ENCODE measurements at places on chromosomes 6 and 20.

DNA sequence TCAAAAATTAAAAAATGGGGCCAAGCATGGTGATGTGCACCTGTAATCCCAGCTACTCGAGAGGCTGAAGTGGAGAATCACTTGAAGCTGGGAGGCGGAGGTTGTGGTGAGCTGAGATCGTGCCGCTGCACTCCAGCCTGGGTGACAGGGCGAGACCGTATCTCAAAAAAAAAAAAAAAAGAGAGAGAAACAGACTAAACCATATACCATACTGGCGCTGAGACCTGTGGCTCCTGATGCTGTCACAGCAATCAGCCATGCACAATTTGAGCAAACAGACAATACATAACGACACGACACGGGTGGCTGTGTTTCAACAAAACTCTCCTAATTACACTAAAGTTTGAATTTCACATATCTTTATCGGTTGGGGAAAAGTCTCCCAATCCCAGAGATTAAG, 14.9 kb upstream of the CBFA2T2 start:
- no peak for DNase-seq

DNA sequence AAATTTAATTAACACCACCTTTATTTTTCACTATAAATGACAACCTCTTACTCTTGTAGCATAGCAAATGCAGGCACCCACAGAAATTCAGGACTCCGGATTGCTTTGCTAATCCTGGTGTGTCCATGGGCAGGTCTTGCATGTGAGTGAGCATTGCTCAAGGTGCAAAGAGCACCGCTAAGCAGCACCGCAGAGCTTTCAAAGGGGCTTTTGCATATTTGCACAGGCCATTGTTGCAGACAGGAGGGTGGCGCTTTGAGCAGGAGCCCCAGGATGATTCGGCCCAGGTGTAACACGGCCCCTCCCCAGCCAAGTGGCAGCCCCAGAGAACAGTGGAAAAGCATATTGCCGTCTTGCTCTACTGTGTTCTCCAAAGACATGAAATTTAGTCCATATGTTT, 293.2 kb downstream of the NRN1 start:
- no peak for DNase-seq

DNA sequence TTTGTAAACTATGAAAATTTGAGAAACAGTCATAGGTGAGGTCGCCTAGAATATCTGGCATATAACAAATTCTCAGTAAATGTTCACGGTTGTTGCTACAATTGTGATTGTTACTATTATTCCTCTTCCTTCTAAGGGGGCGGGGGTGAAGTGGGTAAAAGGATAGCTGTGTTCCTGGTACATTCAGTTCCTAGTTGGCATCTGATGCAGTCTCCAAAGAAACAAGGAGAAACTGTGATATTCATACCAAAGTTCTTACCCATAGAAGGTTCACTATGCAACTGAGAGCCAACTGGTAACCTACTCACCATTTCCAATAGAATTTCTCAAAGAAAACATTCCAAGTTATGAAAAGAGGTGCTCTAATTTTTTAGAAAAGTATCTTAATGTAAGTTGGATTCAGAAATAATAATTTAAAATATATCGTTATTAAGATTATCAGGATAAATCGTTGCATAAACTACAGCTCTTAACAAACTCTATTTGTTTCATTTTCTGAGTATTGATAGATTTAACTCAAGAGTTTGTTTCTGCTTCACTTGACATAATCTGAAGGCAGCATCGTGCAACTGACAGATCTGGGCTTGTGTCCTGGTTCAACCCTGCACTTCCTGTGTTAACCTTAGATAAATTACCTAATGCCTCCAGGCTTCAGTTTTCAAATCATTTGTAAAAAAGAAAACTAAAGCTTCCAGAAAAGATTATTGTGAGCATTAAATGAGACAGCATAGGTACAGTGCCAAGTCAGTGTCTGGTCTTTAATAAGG, 13.3 kb upstream of the MAP7 start:
- DNase-seq: no peak

DNA sequence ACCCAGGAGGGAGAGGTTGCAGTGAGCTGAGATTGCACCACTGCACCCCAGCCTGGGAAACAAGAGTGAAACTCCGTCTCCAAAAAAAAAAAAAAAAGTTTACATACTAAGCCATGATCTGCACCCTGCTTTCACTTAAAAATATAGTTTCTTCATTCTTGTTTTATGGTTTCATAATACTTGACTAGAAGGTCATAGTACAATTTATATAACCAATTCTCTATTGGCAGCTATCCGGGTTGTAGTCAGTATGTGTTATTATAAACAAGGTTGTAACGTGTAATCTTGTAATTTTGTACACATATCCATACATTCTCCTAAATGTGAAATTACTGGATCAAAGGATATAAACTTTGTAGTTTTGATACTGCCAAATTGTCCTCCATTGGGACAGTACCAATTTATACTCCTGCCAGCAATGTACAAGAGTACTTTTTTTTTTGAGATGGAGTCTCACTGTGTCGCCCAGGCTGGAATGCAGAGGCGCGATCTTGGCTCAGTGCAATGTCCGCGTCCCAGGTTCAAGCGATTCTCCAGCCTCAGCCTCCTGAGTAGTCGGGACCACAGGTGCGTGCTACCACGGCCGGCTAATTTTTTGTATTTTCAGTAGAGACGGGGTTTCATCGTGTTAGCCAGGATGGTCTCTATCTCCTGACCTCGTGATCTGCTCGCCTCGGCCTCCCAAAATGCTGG, 144.8 kb downstream of the GJA10 start:
- DNase-seq: no peak

DNA sequence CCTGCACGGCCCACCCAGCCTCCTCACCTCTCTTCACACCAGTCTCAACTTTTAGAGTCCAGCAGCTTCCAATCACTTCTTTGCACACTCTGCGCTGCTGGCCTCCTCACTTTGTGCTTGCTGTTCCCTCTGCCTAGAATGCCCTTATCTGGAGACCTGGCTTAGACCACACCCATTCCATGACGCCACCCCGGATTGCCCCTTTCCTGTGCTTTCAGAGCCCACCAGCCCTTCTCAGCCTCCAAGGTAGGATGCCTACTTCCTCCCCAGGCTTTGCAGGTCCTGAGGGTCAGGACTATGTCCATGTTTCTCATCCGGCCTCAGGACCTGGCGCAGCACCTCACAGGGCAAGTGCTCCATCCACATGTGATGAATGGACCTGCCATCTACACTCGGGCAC, 27.0 kb upstream of the AVP start:
- DNase-seq: no peak

DNA sequence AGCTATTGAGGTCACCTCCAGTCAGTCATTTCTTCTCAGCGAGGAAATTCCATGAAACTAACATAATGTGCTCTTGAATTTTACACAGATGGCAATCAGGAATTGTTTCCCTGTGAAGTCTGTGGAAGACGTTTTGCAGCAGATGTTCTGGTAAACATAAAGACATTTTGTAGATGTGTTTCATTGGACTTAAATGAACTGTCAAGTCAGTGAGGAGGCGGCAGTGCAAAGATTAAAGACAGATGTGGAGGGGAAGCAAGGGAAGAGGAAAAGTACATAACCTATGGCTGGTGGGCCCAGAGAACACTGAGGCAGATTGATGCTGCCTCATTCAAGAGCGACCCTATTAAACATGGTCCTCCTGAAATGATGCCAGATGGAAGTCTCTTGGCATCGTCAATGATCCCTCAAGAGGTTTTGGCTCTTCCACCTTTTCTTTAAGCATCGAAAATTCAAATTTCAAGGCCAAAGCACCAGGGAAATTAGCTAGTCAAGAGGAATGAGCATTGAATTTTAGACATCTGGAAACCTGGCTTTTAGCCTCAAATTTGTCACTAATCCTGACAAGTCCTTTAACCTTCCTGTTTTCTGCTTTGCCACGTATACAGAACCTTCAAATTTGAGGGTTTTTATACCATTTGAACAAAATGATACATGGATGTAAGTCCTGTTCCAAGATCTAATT, 20.1 kb downstream of the ZC2HC1B start:
- no peak for DNase-seq

GRCh38 chr6:157953580-157954091, 28.0 kb upstream of the SYNJ2 start:
- no peak for DNase-seq

DNA sequence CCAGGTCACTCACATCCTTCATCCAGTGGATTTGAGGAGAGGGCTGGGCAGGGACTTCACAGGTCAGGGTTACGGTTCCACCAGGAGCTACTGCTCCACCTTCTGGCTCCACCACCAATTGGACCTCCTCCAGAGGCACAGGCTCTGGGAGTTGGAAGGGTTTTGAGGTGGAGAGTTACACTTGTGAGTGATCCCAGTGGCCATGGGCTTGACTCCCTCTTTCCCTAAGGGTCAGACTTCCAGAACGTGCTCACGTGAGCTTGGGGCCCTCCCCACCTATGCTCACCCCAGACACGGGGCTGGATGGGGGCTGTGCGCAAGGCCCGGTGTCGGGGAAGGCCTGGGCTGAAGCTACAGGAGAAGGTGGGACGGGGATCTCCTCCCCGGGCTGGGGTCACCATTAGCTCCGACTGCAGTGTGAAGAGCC, 1.5 kb downstream of the AGER start:
- DNase-seq: no peak

- no peak for DNase-seq
These were observed 18.0 kb downstream of the DYNLT1 start for GRCh38 chr6:158626360-158627167.

DNA sequence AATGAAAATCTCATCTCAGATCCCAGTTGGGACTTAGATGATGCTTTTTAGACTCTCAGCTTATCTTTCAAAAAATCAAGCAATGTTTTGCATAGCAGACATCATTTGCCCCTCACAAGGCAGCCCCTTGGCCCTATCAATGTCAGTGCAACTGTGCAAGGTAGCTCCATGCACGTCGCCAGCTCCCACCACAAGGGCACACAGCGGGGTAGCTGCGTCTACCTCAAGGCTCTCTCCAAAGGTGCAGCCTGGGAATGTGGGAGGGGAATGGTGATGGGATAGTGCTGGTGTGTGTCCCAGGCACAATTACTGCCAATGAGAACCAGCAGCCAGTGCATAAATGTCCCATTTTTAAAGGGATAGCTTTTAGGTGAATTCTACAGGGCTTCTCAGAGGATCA, 137.5 kb upstream of the SYNDIG1 start:
- no peak for DNase-seq

- no peak for DNase-seq
These were observed 13.7 kb upstream of the CSE1L start for GRCh38 chr20:49032455-49032854.

- DNase-seq: no peak
These were observed 9.5 kb downstream of the TMEM30A start for GRCh38 chr6:75275067-75275466.

DNA sequence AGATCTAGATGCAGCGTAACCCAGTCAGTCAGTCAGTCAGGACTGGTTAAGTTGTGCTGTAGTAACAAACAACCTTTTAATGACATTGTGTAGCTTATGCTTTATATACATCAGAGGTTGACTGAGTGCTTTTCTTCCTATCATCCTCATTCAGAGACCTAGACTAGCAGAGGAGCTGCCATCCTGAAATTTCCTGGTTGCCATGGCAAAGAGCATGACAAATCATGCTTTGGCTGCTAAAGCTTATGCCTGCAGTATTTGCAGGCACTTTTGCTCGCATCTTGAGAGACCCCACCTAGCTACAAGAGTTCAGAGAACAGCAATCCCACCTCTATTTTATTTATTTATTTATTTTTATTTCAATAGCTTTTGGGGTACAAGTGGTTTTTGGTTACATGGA, 244.0 kb downstream of the BTBD3 start:
- DNase-seq: no peak

- no peak for DNase-seq
These were observed 21.8 kb downstream of the LMBRD1 start for GRCh38 chr6:69774740-69775584.

DNA sequence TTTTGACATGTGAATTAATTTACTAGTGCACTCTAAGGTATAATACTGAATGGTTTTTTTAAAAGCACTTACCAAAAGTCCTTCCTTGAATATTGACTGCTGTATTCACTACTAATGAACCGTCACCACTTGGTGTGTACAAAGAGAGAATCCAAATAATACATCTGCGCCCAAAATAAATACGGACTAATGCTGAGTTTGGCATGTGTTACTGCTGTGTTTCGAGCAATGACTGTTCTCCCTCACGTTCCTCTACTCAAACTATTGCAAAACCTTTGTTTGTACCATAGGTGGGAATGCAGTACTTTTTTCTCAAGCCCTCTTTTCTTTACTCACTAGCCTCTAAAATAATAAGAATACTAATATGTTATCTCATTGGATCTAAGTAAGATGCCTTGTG, 305.5 kb downstream of the QKI start:
- DNase-seq: no peak

- DNase-seq: no peak
These were observed 523.7 kb upstream of the SLC35B3 start for GRCh38 chr6:8958894-8959511.

GRCh38 chr6:135875446-135875845, 23.9 kb downstream of the PDE7B start:
- DNase-seq: no peak

GRCh38 chr6:161630674-161631073, 356.8 kb upstream of the AGPAT4 start:
- DNase-seq: no peak

DNA sequence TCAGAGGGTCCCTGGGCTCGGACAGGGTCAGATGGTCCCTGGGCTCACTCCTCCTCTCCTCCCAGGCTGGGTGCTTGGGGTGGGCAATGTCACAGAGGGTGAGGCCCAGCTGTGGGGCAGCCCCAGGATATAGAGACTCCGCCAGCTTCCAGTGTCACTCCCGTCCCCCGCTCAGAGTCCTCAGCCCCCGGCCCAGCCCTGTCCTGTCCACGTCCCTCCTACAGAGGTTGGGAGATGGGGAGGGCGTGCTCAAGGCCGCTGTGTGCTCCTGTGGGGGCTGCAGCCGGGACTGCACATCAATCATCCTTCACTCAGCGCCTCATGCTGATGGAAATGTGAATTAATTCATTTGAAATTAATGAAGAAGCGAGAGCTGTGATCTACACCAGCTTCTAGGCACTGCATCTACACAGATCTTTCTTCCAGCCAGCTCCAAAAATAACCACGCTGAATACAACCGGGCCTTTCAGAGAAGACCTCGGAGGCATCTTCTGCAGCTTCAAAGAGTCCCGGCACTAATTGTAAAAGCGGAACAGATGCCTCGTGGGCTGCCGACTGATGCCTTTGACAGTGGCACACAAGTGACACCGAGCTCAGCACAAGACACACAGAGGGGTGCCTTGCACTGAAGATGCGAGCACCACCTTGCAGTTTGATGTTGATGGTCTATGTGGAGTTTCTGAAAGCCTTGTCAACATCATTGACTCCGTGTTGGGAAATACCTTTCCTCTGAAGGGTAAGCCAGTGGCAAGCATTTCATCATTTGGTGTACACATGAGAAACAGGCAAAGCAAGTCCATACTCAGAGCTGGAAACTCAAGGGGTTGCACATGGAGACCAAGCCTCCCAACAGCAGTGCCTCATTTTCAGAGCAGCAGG, 39.3 kb downstream of the DACT2 start:
- DNase-seq: no peak

Data from nucleus accumbens (tissue), 56 donors.